ENCODE measurements at places on chromosomes 1 and 21.
A peak's percentile ranks its signal among the peaks of the same experiment; 100 is the strongest.

DNA sequence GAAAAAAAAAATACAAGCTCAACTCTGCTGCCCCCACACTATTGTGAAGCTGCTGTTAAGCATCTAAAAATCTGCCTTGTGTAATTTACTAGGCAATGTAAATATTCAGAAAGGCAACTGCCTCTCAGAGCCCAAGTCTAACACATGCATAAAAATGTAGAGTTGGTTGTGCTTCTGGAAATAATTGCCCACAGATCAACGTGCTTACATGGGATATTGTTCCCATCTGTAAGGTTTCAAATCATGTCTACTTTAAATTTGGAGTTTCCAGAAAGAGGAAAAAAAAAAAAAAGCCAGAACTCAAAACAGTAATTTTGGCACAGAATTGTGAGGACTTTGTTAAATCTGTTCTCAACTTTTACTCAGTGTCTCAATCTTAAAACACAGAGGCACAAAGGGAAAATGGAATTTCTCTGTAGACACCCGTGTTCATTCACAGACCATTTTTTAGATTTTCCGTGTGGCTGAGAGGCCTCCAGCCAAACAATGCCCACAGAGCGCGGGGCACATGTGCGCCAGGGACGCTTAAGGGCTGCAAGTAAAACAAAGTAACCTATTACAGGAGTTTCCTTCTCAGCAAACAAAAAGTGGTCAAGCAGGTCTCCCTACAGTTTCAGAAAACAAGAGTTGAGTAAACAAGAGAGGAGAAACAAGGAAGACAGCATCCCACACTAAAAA is 115.5 kb downstream of the RERE start:
- no peak for DNase-seq

DNA sequence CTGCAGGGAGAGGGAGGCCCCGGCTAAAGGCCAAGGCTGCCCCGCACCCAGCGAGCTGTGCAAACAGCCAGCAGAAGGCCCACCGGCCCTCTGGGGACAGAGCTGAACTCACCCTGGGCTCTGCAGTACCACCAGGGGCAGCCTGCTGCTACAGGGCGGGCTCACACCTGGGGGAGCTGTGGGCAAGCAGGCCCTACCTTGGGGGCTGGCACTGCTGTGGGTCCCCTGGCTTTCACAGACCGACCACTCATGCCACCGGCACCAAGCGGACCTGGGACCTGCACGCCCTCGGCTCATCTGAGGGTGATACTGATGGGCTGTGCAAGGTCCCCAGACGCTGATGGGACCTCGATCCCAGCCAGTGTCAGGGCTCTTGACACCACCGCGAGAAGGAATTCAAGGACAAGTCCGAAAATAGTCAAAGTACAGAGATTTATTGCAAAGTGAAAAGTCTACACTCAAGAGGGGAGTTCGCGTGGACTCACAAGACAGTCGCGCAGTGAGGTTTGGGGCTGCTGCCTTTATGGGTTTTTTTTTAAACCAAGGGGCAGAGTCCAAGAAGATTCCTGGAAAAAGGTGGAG is 61.0 kb upstream of the ADARB1 start:
- DNase-seq = no peak

DNA sequence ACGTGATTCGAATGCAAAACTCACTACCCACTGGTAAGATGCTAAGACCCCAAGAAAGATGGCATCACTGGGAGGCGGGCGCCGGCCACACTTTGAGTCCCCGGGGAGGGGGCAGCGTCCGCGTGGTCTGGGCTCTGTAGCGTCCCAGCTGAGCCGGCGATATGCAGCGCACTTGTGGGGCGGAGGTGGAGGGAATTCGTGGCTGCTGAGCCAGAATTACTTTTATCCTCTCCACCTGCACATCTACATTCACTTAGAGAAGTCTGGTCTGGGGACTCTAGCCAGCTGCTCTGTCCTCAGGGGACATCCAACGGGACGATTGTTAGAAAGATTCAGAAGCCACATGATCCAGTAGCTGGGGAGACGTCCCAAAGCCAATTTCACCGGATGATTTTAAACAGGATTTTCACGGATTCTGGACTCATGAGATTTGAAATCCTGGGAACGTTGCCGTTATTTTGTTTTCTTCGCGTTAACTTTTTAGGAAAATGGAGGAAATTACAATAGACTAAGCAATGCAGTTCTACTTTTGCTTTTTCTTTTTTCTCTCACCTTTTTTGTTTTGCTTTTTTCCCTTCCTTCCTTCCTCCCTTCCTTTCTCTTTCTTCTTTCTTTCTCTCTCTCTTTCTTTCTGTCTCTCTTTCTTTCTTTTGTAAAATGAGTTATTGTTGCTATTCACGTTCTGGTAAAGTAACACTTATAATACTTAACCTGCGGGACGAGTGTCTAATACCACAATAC is 1.3 kb downstream of the JAM2 start:
- peak; percentile 55 for DNase-seq

- DNase-seq = no peak
Observed at GRCh38 chr1:111791776-111792175, 36.1 kb downstream of the DDX20 start.

DNA sequence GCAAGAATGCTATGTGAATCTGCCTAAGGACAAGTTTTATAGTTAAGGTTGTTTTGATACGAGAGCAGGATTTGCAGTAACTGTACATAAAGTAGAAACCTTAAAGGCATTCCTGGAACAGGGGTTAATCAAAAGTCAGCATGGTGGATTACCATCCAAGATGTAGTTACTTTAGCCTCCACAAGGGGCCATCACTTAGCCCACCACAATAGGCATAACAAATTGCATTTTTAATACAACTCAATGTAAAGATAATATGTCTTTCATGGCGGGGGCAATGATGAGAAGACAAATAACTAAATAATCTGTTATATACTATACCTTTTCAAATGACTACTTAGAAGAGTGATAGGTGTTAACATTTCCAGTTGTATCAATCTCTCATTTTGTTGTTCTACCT is 611.2 kb upstream of the ADGRL4 start:
- DNase-seq = no peak

GRCh38 chr1:85461216-85461918 is 3.6 kb downstream of the DDAH1 start:
- no peak for DNase-seq

DNA sequence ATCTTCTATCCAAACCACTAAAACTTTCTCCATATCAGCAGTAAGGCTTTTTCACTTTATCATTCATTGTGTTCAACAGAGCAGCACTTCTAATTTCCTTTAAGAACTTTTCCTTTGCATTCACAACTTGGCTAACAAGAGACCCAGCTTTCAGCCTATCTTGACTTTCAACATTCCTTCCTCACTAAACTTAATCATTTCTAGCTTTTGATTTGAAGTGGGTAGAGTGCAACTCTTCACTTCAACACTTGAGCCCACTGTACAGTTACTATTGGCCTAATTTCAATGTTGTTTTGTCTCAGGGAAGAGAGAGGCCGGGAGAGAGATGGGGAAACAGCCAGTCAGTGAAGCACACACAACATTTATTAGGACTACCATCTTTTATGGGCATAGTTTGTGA is 2.0 kb downstream of the UBE2G2 start:
- no peak for DNase-seq

GRCh38 chr1:2205191-2205952 is 10.8 kb upstream of the FAAP20 start:
- DNase-seq = peak; percentile 89

DNA sequence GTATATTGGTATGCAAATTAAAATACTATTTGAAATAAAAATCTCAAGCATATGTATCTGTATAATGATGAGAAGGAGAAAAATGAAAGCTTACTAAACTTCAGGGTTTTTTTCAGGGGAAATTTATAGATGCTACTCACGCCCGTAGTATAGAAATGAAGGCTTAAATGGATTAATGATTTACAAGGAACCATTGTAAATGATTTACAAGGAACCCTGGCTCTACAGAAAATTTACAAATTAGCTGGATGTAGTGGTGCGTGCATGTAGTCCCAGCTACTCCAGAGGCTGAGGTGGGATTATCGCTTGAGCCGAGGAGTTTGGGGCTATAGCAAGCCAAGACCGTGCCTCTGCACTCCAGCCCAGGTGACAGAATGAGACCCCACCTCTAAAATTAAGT is 150.5 kb downstream of the PCBP3 start:
- no peak for DNase-seq

DNA sequence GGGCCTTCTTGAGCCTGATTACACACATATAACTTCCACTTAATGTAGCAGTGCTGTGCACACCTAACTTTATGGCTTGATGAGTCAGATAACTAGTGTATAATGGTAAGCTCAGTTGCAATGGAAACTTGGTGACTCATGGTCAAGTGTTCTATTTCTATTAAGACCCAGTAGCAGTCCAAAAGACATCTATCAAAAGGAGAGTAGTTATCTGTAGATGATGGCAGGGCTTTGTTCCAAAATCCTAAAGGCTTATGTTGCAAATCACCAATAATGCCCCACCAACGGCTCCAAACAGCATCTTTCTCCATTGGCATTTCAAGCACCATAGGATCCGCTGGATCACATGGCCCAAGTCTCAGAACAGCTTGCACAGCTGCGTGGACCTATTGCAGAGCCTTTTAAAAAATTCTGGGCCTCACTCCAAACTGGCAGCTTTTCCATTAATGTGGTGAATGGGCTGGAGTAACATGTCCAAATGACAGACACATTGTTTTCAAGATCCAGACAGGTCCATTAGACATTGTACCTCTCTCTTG is 566.8 kb upstream of the USP24 start:
- DNase-seq = peak; percentile 8

- DNase-seq = no peak
Observed at GRCh38 chr1:63590166-63590560, 3.0 kb upstream of the PGM1 start.

DNA sequence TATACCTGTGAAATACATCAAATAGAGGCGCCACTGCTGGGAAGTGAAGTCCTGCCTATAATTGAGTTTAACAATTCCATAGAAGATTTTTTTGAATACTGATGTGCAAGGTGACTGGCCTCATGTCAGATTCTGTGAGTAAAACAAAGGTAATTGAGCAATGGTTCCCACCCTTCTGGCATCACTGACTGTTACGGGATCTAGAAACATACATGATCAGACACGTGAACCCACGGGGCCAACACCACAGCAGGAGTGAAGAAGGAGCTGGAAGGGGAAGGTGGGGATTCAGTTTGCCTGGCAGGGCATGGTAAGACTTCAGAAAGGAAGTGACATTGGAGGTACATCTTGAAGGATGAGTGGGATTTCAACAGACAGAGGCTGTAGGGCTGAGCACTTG is 270.2 kb downstream of the DISC1 start:
- no peak for DNase-seq

DNA sequence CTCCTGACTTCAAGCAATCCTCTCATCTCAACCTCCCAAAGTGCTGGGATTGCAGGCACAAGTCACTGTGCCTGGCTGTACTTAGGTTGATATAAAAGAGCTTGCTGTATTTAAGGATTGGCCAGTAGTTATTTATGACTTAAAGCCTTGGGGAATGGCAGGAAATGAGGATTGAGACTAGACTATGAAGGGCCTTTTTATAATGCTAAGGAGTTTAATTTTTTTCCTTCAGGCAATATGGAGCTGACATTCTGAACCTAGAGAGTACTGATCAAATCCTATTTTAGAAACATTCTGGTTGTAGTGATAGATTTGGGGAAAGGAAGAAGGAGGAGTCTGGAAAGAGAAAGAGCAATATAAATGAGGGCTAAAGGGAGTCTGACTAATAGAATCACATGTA is 44.7 kb downstream of the MSH4 start:
- no peak for DNase-seq

GRCh38 chr1:247378334-247379073 is 37.5 kb upstream of the NLRP3 start:
- no peak for DNase-seq

- no peak for DNase-seq
Observed at GRCh38 chr1:200973937-200974657, 49.4 kb downstream of the KIF21B start.

- no peak for DNase-seq
Observed at GRCh38 chr1:100051401-100051800, 81.3 kb downstream of the SASS6 start.

DNA sequence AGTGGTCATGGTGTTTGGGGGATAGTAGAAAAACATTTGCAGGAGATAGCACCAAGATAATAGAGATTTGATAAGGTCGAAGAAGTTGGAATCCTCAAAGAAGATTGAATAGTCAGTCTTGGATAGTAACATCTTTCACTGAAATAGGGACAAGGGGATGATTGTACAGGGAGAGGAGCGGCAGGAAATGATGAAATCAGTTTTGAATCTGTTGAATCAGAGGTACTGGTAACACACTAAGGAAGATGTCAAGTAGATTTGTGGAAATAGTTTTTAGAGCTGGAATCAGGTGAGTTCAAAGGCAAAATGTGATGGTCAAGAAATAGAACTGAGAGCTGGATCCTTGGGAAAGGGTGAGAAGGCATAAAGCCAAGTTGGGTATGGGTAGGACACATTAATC is 26.5 kb downstream of the CAP1 start:
- DNase-seq = no peak

DNA sequence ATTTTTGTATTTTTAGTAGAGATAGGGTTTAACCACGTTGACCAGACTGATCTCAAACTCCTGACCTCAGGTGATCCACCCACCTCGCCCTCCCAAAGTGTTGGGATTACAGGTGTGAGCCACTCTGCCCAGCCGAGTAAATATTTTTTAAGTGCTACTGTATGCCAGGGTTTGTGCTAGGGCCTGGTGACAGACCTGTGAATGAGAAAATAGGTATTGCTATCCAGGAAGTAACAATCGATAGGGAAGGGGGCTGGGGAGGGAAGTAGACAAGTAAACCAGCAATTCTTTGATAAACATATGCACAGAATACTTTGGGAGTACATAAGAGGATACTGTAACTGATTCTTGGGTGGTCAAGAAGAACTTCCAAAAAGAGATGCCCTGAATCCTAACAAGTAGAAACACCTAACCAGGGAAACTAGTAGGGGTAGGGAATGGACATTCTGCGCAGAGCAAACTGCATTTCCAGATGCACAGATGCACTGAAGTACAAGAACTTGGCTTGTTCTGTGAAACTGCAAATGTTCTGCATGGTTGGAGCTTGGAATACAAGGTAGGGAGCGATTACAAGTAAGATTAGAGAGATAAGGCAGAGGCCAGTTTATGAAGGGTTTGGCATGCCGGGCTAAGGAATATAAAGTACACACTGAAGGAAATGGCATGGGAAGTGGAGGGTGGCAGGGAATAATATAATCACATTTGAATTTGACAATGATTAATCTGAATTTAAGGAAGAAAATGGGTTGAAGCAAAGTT is 19.0 kb upstream of the DOCK7 start:
- no peak for DNase-seq

- DNase-seq = no peak
Observed at GRCh38 chr1:203486618-203487370, 7.2 kb upstream of the OPTC start.

DNA sequence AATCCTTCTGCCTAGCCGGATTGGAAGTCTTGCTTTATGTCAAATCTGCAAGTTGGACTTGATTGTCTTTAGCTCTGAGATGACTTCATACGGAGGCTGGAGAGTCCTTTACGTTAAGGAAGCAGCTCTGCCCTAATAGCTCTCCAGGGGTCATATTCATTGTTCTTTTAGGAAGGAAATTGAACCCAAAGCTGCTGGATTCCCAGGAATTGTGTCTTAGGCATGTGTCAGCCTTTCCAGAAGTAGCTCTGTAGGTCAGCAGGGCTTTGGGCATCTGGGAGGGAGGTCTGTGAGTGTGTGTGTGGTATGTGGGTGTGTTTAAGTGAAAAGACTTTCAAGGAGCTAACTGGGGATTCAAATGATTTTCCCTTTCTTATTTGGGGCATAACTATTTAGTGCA is 82.4 kb downstream of the ABCA4 start:
- no peak for DNase-seq
